ENCODE measurements at places on chromosomes 5 and 9.

DNA sequence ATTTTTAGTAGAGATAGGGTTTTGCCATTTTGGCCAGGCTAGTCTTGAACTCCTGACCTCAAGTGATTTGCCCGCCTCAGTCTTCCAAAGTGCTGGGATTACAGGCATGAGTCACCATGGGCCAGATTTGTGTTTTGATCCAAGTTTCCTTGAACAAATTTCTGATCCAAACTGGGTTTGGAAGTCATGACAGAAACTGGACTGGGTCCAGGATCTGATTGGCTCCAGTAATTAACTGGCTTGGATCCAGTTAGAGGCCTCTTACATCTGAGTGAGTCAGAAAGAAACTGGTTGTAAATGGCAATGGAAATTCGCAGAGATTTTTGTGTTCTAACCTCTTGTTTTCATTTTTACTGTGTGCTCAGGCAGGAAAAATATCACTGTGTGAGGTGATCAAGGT is 141.6 kb downstream of the SLC25A46 start:
- no peak for DNase-seq

GRCh38 chr5:177040814-177041420 is 18.4 kb downstream of the ZNF346 start:
- no peak for DNase-seq

DNA sequence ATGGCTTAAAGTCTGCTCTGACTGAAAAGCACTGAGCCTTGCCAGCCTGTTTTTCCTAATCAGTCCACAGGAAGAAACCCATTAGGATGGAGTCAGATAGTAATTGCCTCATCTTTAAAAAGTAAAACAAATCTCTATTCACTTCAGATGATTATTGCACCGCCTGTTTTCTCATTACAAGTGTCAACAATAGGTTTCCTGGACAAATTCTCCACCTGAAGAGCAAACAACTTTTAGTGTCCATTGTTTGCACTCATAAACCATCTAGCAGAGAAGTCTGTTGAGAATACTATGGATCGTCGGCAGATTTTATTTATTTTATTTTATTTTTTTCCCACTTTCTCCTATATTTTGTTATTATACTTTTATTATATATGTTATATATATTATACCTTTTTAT is 20.3 kb downstream of the C5orf63 start:
- DNase-seq = no peak

DNA sequence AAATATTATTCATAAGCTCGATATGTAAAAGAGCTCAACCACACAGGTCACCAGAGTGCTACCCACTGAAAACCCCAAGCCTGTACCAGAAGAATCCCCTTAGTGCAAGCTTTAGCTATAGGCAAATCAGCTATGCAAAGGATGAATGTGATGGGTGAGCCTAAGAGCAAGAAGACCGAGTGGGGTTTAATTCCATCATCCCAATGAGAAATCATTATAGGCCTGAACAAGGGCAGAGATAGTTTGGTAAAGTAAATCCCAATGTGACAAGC is 21.8 kb downstream of the ELOVL7 start:
- DNase-seq = no peak

DNA sequence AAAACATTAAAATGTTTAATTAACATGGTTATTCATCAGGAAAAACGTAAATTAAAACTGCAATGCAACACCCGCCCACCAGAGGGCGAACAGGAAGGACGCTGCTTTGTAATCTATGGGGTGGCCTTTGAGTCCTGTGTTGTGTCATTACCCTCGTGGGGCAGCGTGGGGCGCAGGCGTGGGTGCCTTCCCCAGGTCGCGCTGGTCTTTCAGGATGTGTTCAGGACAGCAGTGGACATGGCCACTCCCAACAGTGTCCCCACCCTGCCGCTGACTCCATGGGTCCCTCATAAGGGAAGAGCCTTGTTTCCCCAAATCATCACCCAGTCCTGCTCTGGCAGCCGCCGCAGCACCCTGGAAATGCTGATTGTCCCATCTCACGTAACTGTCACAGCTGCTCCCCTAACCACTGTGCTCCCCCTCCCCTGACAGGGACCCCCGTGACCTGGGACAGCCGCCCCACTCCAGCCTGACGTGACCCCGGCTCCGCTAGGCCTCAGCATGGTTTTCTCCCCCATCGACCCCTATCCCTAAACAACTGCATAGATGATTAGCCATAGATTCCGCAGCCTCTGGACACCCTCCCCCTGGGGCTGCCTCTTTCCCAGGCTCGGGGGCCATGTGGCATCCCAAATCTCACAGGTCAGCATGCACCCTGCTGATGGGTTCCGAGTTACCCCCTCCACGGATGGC is 36.4 kb downstream of the GLT6D1 start:
- DNase-seq = peak; percentile 70

DNA sequence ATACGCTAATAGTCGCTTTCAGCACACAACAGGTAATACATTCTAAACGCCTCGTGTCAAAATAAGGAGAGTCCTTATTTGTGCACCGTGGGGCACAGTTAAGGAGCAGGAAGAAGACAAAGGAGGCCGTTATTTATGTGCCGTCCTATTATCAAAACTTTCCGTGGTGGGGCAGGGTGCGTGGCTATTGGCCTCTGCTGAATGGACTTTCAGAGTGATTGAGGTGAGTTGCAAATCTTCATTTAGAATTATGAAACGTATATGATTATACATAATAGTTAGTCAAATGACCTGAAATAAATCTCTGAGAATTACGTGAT is 833 bp downstream of the C5orf24 start:
- peak; percentile 38 for DNase-seq

GRCh38 chr5:151283120-151283825 is 20.3 kb downstream of the SLC36A3 start:
- DNase-seq = no peak

- DNase-seq = no peak
These were observed 30.0 kb downstream of the RAPGEF1 start for GRCh38 chr9:131709771-131710431.

GRCh38 chr5:140207250-140207964 is 32.4 kb downstream of the CYSTM1 start:
- no peak for DNase-seq

GRCh38 chr5:78667461-78668103 is 19.0 kb upstream of the LHFPL2 start:
- DNase-seq = no peak

DNA sequence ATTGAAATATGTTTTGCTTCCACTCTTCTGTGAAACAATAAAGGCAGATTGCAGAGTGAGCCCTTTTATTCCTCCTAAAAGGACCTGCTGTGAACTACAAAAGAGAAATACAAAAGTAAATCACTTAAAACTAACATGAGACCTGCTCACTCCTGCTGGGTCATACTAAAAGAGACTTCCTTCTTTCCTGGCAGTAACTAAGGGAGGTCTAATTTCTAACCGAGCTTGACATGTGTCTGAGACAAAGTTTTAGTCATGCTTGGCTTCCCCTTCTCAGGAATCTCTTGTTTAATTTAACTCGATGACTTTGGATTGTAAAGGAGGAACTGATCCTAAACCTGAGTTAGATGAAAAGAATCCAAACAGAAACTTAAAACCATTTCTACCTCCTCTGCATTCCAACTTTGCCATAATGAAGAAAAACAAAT is 86.4 kb upstream of the CDH6 start:
- no peak for DNase-seq

GRCh38 chr9:8262625-8263622 is 463.3 kb upstream of the DMAC1 start:
- no peak for DNase-seq

GRCh38 chr5:2464141-2464540 is 287.3 kb downstream of the IRX2 start:
- DNase-seq = no peak

- no peak for DNase-seq
These were observed 9.7 kb downstream of the CDK5RAP2 start for GRCh38 chr9:120570296-120570695.

GRCh38 chr9:89323390-89323789 is 5.1 kb downstream of the SECISBP2 start:
- no peak for DNase-seq

GRCh38 chr9:109314011-109314531 is 6.8 kb downstream of the EPB41L4B start:
- no peak for DNase-seq

- no peak for DNase-seq
These were observed 1.5 kb upstream of the PCYOX1L start for GRCh38 chr5:149356391-149356790.

- DNase-seq = no peak
These were observed 86.9 kb downstream of the NR6A1 start for GRCh38 chr9:124684169-124684568.

DNA sequence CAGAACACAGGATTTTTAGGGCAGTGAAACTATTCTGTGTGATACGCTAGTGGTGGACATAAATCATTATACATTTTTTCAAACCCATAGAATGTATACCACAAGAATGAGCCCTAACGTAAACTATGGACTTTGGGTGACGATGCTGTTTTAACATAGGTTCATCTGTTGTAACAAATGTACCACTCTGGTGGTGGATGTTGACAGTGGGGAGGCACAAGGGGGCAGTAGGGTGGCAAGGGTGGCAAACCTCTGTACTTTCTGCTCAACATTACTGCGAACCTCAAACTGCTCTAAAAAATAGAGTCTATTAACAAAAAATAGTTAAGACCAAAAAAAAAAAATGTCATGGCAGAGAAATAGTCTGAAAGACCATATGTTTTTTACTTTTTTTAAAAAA is 9.1 kb upstream of the MVB12B start:
- peak; percentile 16 for DNase-seq

DNA sequence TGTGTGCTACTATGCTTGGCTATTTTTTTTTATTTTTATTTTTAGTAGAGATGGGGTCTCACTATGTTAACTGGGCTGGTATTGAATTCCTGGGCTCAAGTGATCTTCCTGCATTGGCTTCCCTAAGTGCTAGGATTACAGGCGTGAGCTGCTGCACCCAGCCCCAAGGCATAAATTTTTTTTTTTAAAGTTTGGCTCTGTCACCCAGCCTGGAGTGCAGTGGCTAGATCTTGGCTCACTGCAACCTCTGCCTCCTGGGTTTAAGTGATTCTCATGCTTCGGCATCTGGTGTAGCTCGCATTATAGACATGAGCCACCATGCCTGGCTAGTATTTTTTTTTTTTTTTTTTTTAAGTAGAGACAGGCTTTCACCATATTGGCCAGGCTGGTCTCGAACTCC is 70.3 kb downstream of the RAB24 start:
- DNase-seq = no peak

GRCh38 chr9:69221036-69221435 is 47.0 kb downstream of the TJP2 start:
- no peak for DNase-seq

GRCh38 chr9:16623989-16624743 is 246.3 kb downstream of the BNC2 start:
- DNase-seq = no peak

- DNase-seq = no peak
These were observed 63.7 kb downstream of the LMX1B start for GRCh38 chr9:126677188-126678084.
